ENCODE measurements at places on chromosomes 1 and 21. TPM values are rescaled to one million over a fixed set of nuclear protein-coding genes. Genes with fewer than 3 reads are reported as not detected.
A peak's percentile ranks its signal among the peaks of the same experiment; 100 is the strongest.

DNA sequence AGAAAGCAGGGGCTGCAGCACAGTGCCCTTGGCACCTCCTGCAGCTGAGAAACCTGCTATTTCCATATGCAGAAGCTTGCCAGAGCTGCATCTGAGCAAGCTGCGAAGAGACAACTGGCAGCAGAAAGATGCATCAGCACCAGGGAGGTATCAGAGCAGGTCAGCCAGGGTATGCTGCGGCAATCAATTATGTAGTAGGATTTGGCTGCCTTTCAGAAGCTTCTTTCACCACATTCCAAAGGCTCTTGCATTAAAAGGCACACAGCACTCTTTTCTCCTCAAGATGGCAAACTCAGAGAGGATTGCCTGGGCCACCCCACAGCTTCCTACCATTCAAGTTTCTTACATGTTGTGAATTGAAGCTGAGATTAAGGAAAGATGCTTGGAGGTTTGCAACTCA, 47.6 kb upstream of the RAP1A start:
- peaks cover 19% of the 10 kb centered on the region for H3K4me1 ChIP-seq
- H3K27ac ChIP-seq: no peak overlapping the region
- H3K27me3 ChIP-seq: no peaks in the 10 kb centered on the region
- DNase-seq: no peak

GRCh38 chr21:45137612-45137937, 63.2 kb downstream of the ADARB1 start:
- H3K36me3 ChIP-seq: peaks cover 9% of the 10 kb centered on the region
- H3K27me3 ChIP-seq: no peaks in the 10 kb centered on the region
- H3K4me3 ChIP-seq: no peak overlapping the region
- DNase-seq: no peak

GRCh38 chr1:211577819-211578639, 932 bp downstream of the SLC30A1 start:
- peak overlapping the region; percentile 92 for H3K27ac ChIP-seq
- H3K4me1 ChIP-seq: peaks cover 61% of the 10 kb centered on the region
- peak overlapping the region; percentile 97 for H3K4me3 ChIP-seq
- peaks cover 36% of the 10 kb centered on the region for H3K36me3 ChIP-seq
- DNase-seq: peak; percentile 81

The PIK3C2B gene
- 28.4 TPM for total RNA-seq

- no peaks in the 10 kb centered on the region for H3K27me3 ChIP-seq
- peak; percentile 50 for DNase-seq
- peak overlapping the region; percentile 4 for H3K4me3 ChIP-seq
- peaks cover 67% of the 10 kb centered on the region for H3K4me1 ChIP-seq
- H3K36me3 ChIP-seq: peaks cover 7% of the 10 kb centered on the region
- peak overlapping the region; percentile 95 for H3K27ac ChIP-seq
Observed at GRCh38 chr1:31984419-31985347, 29.0 kb upstream of the KHDRBS1 start.

DNA sequence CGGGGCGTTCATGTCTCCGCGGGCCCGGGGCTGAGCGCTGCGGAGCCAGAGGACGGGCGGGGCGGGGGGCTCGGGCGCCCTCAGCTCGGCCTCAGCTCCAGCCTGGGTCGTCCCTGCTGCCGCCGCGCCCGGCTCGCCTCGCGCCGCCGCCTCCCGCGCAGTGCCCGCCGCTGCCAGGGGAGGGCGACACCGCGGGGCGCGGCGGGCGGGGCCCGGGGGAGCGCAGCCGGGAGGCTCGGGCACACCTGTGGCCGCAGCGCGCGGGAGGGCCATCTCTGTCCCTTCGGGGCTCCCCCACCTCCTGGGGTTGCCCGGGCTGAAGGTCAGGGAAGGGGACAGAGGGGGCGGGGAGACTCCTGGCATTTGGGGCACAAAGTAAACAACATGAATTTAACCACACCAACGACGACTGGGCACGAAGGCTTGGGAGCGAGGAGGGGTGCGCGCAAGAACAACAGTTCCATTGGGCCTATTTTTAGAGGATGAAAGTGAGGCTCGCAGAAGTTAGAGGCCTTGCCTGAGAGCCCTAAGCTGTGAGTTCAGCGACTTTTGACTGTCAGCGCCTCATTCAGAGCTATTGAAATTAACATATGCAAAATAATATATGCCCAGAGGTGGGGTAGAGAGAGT, at the start of gene FAM131C:
Gene FAM131C, minus strand, starts transcription at position 162 of the 630 bp plus-strand sequence. CDS start 209 bp downstream, outside the sequence.
- peak within 1 kb of the TSS; percentile 73 for H3K4me3 ChIP-seq
- peaks cover 18% of the 10 kb centered on the region for H3K27me3 ChIP-seq
- peak within 1 kb of the TSS; percentile 48 for H3K27ac ChIP-seq
- peaks cover 43% of the 10 kb centered on the region for H3K4me1 ChIP-seq

The PGLYRP3 gene
- not detected for total RNA-seq

The GJA4 gene
- not detected for total RNA-seq

The PAQR6 gene
- total RNA-seq: 9.9 TPM

DNA sequence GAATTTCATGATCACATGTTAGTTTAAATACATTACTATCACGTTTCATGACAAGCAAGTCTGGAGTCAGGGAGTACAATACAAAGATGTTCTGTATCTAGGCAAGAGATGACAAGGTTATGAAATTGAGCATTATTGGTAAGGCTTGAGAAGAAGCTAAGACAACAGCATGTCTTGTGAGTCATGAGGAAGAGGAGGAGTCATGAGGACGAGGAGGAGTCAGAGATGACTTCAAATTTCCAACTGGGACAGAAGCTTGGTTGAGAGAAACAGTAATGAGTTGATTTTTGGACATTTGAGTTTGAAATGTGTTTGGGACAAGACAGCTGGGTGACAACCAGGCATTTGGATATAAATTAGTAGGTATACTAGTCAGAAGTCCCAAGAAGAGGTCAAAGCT, 4.3 kb upstream of the UBE2U start:
- no peaks in the 10 kb centered on the region for H3K36me3 ChIP-seq
- H3K4me3 ChIP-seq: no peak overlapping the region
- no peaks in the 10 kb centered on the region for H3K27me3 ChIP-seq

DNA sequence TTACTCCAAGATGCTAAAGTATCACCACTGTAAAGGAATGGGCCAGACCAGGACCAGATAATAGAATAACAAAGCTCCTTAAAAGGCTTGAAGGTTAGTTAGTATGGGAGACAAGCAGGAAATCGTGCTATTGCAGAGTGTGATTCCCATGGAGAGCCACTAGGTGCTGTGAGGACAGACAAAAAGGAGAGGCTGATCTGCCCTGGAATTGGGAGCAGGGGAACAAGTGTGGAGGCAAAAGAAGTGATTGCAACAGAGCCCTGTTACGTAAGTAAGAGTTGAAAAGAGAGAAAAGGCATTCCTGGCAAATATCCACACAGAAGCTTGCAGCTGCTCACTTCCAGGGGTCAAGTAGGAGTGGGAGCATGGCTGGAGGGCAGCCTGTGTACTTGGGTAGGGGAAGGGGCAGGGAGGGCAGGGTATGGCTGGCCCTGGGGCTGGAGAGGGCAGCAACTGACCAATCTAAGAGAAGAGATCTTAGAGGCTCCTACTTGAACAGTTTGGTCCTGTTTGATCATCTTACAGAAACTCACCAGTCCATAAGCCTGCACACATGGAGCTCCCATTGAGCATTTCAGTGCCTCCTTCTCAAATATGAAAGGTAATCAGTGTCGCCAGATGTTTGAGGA, 207.7 kb upstream of the GJB5 start:
- H3K4me3 ChIP-seq: no peak overlapping the region
- DNase-seq: no peak
- no peak overlapping the region for H3K27ac ChIP-seq

DNA sequence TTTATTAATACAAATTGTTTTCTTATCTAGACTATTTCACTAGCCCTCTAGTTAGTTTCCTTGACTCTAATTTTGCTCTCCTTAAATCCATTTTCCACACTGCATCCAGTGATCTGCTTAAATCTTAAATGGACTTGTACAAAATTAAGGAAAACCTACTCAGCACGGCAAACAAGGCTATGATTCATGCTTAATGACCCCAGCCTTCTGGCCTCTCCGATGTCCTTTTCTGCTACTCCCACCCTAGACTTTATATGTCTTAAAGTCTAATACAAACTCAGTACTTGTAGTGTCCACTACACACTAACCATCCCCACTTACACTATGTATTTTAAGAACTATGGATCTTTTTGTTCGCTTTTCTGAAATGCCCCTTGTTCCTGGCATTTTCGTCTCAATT, 2.2 kb downstream of the TMED5 start:
- peak overlapping the region; percentile 96 for H3K27ac ChIP-seq
- H3K27me3 ChIP-seq: no peaks in the 10 kb centered on the region
- peaks cover 51% of the 10 kb centered on the region for H3K4me1 ChIP-seq
- peaks cover 49% of the 10 kb centered on the region for H3K36me3 ChIP-seq
- DNase-seq: no peak
- H3K4me3 ChIP-seq: peak overlapping the region; percentile 85

- H3K27ac ChIP-seq: no peak overlapping the region
- H3K4me3 ChIP-seq: no peak overlapping the region
- peaks cover 2% of the 10 kb centered on the region for H3K27me3 ChIP-seq
- H3K4me1 ChIP-seq: peaks cover 26% of the 10 kb centered on the region
- H3K36me3 ChIP-seq: no peaks in the 10 kb centered on the region
Observed at GRCh38 chr1:205444931-205445645, 10.8 kb downstream of the BLACAT1 start.

The YOD1 gene
- 8.7 TPM for total RNA-seq

DNA sequence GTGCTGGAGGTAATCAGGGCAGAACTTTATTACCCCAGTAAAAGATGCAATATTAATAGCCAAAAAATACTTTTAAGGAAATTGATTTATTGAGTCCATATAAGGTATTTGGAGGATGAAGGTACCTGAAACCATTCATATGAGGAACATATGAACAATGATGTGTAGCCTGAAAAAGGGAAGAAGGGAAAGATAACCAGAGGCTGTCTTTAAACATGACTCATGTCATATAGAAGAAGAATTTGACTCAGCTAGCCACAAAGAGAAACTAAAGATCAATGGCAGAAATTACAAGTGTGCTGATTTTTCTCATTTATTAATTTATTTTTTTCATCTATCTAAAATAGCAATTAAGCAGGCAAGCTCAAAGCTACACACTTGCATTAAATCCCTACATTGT, 136.2 kb upstream of the DUSP10 start:
- no peak for DNase-seq
- no peak overlapping the region for H3K4me3 ChIP-seq
- no peaks in the 10 kb centered on the region for H3K27me3 ChIP-seq
- peaks cover 13% of the 10 kb centered on the region for H3K4me1 ChIP-seq

DNA sequence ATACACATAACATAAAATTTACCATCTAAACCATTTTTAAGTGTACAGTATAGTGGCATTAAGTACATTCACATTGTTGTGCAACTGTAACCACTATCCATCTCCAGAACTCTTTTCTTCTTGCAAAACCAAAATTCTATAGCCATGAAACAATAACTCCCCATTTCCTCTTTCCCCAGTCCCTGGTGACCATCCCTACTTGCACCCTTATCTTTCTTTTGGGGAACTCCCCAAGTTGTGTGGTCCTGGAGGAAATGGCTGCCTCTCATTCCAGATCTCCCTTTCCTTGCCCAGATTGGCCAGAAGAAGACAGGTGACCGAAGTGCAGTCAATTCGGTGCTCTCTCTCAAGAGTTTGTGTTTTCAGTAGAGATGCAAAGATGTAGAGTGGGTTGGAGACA, 389.6 kb upstream of the C1orf87 start:
- no peaks in the 10 kb centered on the region for H3K4me1 ChIP-seq
- no peak for DNase-seq
- H3K27me3 ChIP-seq: no peaks in the 10 kb centered on the region

- H3K36me3 ChIP-seq: peaks cover 54% of the 10 kb centered on the region
- H3K27me3 ChIP-seq: no peaks in the 10 kb centered on the region
- no peak overlapping the region for H3K4me3 ChIP-seq
- H3K27ac ChIP-seq: peak overlapping the region; percentile 30
- H3K4me1 ChIP-seq: no peaks in the 10 kb centered on the region
Observed at GRCh38 chr1:19240673-19241538, 10.4 kb downstream of the EMC1 start.

- DNase-seq: no peak
- H3K27ac ChIP-seq: no peak overlapping the region
- H3K36me3 ChIP-seq: no peaks in the 10 kb centered on the region
- H3K27me3 ChIP-seq: peaks cover 38% of the 10 kb centered on the region
Observed at GRCh38 chr1:228758447-228758846, 23.2 kb downstream of the RHOU start.

- H3K27ac ChIP-seq: no peak overlapping the region
- H3K4me1 ChIP-seq: peaks cover 26% of the 10 kb centered on the region
- H3K27me3 ChIP-seq: no peaks in the 10 kb centered on the region
- no peak overlapping the region for H3K4me3 ChIP-seq
- H3K36me3 ChIP-seq: peaks cover 4% of the 10 kb centered on the region
Observed at GRCh38 chr1:13807209-13807608, 107.2 kb downstream of the PRDM2 start.

The PCAT6 gene
- total RNA-seq: not detected

The TDRD5 gene
- not detected for total RNA-seq

The NDUFV3 gene
- total RNA-seq: 28.1 TPM

The LCE6A gene
- not detected for total RNA-seq

DNA sequence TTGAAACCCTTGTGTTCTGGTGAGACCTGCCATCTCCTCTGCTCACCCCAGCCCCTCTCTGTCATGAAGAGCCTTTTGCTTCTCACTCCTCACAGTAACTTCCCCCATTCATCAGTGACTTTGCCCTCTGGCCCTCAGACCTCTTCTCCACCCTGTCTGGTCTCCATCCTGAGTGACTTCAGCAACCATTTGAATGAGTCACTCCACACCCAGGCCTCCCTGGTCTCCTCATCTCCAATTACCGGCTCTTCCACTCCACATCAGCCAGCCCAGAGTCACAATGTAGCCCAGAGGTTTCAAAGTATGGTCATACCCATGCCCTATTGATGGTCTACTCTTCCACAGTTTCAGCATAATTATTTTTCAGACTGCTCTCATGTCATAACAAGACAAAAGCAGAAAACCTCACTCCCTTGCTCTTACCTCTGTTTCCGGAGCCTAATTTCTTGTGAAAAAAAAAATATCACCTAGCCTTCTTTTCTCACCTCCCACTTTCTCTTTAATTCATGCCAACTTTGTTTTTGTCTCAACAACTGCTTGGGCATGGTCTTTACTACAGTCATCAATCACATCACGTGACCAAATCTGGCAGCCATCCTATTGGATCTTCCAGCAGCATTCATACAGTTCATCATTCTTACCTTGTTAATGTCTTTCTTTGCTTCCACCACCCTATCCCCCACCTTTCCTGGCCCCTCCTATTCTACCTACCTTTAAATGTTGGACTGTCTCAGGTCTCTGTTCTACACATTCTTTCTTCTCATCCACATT, 35.6 kb upstream of the NEK7 start:
- no peak overlapping the region for H3K4me3 ChIP-seq
- H3K27ac ChIP-seq: no peak overlapping the region
- H3K36me3 ChIP-seq: no peaks in the 10 kb centered on the region
- H3K27me3 ChIP-seq: peaks cover 2% of the 10 kb centered on the region
- no peak for DNase-seq

All from activated CD8-positive, alpha-beta T cell treated with anti-CD3 and anti-CD28 coated beads, Interleukin-2, amount 10 ng/mL, durations not matched to agents 7 days and 5 days (primary cell).